NCI-H1417 treated with DMSO at 0.1 percent for 48 hours (cell line): ENCODE measurements at places on chromosomes 12 and 14.

GRCh38 chr14:57769863-57770523 is 95.9 kb downstream of the SLC35F4 start:
- no peak for DNase-seq

DNA sequence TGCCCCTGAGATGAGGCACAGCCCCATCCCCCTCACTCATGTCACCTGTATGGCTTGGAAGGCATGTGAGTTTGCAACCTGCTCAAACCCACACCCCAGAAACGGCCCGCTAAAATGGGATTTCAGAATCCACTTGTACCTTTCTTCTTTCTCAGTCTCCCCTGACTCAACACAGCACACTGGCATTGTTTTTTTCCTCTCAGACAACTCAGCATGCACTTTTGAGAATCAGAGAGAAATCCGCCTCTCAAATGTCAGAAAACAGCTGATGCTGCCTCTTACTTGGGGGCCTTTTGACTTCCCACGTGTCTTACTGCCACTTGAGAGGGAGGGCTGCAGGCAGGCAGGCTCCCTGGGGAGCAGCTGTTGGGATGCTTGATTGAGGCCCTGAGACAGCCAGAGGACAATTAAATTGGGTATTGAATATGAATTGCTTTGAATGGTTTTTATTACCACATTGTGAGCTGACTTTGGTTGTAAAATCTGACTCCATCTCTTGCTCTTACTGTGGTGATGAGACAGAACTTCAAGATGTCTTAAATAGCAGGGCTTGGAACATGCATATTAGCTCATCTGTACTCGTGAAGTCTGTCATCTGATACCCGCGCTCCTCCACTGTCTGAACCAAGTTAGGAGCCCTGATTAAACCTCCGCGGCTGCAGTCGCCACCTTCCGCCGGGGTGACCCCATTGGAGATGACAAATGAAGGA is 96.6 kb downstream of the APAF1 start:
- no peak for DNase-seq

DNA sequence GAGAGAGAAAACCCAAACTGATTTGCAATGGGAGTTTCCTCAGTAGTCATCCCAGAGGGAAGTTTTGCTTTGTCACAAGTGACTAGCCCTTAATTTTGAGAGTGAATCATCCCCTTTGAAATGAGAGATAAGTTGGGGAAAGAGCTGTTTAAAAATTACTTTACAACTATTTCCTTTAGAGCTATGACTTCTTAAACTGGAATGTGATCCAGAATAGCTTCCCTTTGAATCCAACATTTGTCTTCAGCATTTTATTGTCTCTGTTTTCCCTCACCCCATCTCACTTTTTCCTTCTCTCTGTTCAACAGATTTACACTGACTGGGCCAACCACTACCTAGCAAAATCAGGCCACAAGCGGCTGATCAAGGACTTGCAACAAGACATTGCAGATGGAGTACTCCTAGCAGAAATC is 109.3 kb downstream of the NAV3 start:
- no peak for DNase-seq

DNA sequence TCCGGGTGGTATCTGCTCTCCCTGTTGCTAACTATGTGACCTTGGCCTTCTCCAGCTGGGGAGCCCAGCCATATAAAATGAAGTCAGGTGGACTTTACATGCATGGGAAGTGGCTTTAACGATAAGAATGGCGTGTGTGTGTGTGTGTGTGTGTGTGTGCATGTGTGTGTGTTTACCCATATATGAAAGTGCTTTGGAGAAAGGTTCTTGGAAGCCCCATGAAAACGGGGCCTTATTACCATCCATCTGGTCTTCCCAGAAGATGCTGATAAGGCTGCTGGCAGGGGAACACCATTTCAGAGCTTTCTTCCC is 94.8 kb downstream of the LRRC74A start:
- no peak for DNase-seq

DNA sequence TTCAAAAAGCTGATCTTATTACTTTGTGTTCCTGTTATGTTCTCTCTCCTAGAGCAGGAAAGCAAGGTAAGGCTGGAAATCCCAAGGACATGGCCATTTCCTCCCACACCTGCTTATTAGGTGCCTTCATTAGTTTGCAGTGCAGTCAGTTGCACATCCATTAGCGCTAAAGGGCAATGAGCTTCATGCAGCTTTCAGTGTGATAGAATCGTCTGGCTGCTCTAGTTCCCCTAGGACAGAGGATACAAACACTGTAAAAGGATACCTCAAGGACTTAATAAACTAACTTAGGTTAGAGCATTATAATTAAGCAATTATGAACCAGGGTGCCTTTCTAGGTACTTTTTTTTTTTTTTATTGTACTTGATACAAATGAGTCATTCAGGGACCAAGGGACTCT is 21.1 kb downstream of the TMEM117 start:
- DNase-seq = no peak

DNA sequence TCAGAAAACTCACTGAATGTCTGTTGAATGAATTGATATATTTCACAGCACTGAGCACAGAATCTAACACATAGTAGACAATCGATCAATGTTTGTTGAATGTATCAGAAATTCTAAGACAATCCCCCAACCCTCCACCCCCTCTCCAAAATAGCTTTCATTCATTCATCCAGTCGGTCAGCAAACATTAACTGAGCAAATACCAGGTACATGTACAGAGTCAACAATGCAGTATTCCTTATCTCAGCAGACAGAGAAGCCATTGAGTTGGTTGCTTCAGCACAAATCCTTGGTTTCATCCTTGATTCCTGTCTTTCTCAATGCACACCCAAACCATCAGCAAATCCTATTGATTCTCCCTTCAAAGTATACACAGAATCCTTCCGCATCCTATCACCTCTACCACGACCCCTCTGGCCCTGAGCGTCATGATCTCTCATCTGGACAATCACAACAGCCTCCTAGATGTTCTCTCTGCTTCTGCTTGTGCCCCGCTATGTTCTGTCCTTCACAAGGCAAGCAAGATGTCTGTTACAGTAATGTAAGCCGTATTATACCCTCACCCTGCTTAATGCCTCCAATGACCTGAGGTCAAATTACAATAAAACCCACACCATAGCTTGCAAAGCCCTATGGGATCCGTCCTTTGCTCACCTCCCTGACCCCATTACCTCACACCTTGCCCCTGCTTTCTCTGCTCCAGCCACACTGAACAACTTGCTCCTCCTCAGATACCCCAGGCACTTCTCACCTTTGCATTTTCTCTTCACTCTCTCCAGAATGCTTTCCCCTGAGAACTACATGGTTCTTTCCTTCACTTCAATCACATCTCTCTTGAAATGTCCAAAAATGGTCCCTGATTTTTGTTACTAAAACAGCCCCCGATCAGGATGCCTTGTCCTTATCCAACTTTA is 738.1 kb upstream of the TBX3 start:
- no peak for DNase-seq

DNA sequence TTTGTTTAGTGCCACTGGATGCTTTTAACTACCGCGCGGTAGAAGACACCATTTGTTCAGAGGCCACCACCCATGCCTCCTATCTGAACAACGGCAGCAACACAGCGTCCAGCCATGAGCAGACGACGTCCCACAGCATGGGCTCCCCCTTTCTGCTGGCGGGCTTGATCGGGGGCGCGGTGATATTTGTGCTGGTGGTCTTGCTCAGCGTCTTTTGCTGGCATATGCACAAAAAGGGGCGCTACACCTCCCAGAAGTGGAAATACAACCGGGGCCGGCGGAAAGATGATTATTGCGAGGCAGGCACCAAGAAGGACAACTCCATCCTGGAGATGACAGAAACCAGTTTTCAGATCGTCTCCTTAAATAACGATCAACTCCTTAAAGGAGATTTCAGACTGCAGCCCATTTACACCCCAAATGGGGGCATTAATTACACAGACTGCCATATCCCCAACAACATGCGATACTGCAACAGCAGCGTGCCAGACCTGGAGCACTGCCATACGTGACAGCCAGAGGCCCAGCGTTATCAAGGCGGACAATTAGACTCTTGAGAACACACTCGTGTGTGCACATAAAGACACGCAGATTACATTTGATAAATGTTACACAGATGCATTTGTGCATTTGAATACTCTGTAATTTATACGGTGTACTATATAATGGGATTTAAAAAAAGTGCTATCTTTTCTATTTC is 93.2 kb downstream of the FLRT2 start:
- DNase-seq = no peak

GRCh38 chr12:100472325-100472724 is 1.3 kb upstream of the NR1H4 start:
- no peak for DNase-seq
